NCI-H460 (cell line): ENCODE measurements at places on chromosomes 5 and 9. TPM values are rescaled to one million over a fixed set of nuclear protein-coding genes. Genes with fewer than 3 reads are reported as not detected.

The C9orf153 gene
- total RNA-seq = 0.14 and 0.40 TPM in 2 replicates

The OLFML2A gene
- 60.6 and 63.6 TPM in 2 replicates for total RNA-seq

The SHC3 gene
- 2.0 and 2.4 TPM in 2 replicates for total RNA-seq

The SLCO4C1 gene
- 0.03 and 0.05 TPM in 2 replicates for total RNA-seq

The IGFBPL1 gene
- total RNA-seq = 2.1 and 4.1 TPM in 2 replicates

The NTRK2 gene
- 0.06 and 0.12 TPM in 2 replicates for total RNA-seq

The BAG1 gene
- 33.3 and 34.9 TPM in 2 replicates for total RNA-seq

The FIBCD1 gene
- 14.3 and 14.6 TPM in 2 replicates for total RNA-seq

GRCh38 chr5:151157426-151158286 lies at the start of gene ANXA6:
Gene ANXA6 (minus strand): TSS chr5:151157779. CDS start chr5:151147901, 9,878 bp downstream.
- peak; percentile 74 for DNase-seq

GRCh38 chr5:149161026-149161687 lies 19.9 kb downstream of the ABLIM3 start:
- no peak for DNase-seq

- DNase-seq = no peak
Observed at GRCh38 chr5:64594025-64594424, 88.2 kb downstream of the RGS7BP start.

- no peak for DNase-seq
Observed at GRCh38 chr9:73210886-73211666, 59.4 kb downstream of the ANXA1 start.

DNA sequence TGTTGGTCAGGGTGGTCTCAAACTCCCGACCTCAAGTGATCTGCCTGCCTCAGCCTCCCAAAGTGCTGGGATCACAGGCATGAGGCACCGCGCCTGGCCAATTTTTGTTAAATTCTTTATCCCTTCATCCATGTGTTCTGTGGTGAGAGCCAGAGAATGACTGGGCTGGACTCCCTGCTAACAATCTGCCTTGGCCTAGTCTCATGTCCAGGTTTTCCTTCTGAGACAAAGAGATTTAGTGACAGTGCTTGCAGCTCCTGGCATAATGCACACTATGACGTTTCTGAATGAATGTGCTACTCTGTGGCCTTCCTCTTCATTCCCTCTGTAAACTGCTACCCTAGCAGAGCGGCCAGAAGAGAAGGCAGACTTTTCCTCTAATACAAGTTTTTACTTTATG lies 79.3 kb downstream of the FOXD1 start:
- no peak for DNase-seq

- no peak for DNase-seq
Observed at GRCh38 chr9:123026425-123026824, 7.0 kb upstream of the GPR21 start.

DNA sequence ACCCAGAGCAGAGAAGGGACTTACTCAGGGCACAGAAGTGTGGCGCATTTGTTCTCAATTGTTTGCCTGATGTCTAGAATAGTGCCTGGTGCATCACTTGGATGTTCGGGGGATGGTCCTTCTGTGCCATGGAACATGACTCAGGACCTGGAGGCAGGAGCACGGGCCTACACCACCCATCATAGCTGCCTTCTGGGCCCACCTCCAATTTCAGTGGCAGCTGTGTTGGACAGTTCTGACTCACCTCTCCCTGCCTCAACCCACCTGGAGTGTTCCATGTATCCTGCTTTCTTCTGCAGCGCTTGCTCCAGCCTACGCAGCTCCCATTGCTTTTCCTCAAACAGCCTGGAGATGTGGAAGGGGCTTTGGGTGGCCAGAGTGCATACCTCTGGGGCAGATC lies 12.5 kb upstream of the CXCL14 start:
- no peak for DNase-seq

GRCh38 chr5:111447822-111448221 lies 64.5 kb downstream of the STARD4 start:
- DNase-seq = no peak

- no peak for DNase-seq
Observed at GRCh38 chr5:148815578-148815977, 10.8 kb upstream of the ADRB2 start.
